HuH-7.5 (cell line): ENCODE measurements at places on chromosomes 1 and 21.

- DNase-seq: no peak
Observed at GRCh38 chr1:229408458-229409037, 25.3 kb downstream of the ACTA1 start.

DNA sequence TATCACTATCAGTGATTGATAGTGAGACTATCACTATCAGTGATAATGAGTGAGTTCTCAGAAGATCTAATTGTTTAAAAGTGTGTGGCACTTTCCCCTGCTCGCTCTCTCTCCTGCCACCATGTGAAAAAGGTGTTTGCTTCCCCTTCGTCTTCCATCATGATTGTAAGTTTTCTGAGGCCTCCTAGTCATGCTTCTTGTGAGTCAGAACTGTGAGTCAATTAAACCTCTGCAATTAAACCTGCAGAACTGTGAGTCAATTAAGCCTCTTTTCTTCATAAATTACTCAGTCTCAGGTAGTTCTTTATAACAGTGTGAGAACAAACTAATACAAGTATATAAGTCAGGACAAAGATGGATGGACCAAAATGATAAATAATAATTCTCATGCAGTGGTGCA lies 7.0 kb upstream of the IL23R start:
- no peak for DNase-seq

GRCh38 chr21:39215078-39215477 lies 31.8 kb upstream of the PSMG1 start:
- DNase-seq: no peak

DNA sequence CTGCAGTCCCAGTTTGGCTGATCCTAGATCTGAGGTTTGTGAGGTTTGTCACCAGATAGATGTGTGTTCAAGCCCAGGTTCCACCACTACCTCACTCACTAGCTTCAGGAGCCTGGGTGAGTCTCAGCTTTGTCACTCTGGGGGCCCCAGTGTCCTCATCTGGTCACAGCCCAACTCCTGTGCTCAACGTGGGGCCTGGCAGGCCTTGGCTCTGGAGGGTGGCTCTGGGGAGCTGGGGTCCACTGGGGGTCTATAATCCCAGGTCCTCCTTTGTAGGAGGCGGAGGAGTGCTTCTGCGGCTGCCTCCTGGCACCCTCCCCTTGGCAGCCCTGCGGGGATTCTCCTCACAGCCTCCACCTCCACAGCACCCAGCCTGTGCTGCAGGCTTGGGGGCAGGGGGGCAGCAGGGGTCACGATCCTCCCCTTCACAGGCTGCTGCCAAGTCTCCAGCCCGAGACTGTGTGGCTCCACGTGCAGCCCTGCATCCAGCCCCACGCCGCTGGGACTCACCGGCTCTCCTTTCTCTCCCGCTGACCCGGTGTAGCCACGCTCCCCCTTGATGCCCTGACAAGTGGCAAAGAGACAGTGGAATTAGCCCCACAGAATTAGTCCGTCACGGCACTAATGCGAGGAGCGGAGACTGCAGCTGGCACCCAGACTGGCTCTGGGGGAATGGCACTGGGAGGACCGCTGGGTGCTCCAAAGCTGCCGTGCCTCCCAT lies 22.5 kb upstream of the PEF1 start:
- DNase-seq: no peak

DNA sequence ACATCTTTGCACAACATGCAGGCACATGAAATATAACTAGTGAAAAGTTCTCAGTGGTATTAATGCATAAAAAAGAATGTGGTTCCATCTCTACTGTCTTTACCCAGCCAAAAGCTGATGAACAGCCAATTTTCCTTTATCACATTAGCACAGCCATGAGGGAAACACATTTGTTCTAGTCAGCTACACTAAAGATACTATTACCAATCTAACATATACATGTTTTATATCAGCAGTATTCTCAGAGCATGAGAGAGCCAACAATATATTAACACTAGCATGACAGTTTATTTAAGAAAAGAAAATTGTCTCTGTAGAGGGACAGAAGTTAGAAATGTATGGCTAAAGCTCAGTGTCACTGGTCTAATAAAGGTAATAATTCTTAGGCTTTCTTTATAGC lies 56.3 kb downstream of the USH2A start:
- DNase-seq: no peak

- DNase-seq: no peak
Observed at GRCh38 chr1:183247484-183247883, 61.4 kb downstream of the LAMC2 start.

- peak; percentile 96 for DNase-seq
Observed at GRCh38 chr1:6489799-6490180, 1.7 kb downstream of the PLEKHG5 start.

DNA sequence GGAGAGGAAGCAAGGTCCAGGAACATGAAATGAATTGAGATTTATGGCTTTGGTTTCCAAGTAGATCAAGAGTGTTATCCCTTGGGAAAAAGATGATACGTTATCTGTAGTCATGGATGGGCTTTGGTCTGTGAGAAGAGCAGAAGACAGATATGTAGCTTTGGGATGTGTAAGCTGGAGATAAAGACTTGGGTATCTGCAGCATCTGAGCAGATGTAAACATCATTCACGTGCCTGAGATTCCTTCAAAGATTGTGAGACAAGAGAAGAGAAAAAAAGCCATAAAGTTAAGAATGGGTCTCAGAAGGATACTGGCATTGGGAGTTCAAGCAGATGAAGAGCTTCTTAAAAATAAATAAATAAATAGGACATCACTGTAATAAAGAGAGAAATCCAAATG lies 217.8 kb downstream of the PTPRC start:
- DNase-seq: no peak

DNA sequence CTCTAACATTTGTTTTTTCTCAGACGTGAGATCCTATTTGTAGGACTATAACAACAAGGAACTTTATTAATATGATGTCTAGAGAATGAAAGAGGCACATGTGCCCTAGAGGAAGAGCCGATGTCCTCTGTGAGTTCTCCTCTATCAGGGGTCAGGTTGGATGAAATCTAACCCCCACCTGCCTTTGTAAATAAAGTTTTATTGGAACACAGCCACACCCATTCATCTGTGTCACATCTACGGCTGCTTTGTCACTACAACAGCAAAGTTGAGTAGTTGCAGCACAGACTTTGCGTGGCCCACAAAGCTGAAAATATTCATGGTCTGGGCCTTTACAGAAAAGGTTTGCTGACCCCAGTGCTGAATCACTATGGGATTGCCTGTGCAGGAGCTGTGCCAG lies 571 bp upstream of the CAPN9 start:
- DNase-seq: no peak

DNA sequence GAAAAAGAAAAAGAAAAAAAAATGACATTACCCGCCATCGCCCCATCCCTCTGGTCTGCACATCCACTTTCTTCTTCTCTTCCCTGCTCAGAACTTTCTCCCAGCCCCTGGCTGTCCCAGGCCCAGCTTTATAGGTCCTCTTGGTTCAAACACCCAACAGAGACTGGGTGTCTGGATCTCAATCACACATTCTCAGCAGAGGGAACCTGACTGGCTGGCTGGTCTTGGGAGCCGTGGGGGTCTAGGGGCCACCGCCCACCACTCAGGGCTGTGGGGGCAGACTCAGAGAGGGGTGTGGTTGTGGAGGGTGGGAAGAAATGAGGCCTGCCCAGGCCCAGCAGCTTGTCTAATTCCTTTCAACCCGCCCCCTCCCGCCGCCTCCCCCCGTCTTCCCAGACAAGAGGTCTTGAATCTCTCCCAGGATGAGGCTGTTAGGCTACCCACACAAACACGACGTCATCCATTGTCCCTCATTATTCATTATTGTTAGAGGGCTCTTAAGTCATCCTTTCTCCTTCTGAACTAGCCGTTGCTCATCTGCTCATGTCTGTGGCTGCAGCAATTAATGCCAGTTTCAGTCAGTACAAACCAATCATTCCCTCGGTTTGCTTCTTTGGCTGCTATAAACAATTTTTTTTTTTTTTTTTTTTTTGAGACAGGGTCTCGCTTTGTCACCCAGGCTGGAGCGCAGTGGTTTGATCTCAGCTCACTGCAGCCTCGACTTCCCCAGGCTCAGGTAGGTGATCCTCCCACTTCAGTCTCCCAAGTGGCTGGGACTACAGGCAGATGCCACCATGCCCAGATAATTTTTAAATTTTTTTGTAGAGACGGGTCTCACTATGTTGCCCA lies 40.6 kb upstream of the CLIC4 start:
- DNase-seq: no peak

- no peak for DNase-seq
Observed at GRCh38 chr21:44952116-44952928, 12.5 kb downstream of the SLX9 start.
